ENCODE measurements at places on chromosomes 12 and 14.

DNA sequence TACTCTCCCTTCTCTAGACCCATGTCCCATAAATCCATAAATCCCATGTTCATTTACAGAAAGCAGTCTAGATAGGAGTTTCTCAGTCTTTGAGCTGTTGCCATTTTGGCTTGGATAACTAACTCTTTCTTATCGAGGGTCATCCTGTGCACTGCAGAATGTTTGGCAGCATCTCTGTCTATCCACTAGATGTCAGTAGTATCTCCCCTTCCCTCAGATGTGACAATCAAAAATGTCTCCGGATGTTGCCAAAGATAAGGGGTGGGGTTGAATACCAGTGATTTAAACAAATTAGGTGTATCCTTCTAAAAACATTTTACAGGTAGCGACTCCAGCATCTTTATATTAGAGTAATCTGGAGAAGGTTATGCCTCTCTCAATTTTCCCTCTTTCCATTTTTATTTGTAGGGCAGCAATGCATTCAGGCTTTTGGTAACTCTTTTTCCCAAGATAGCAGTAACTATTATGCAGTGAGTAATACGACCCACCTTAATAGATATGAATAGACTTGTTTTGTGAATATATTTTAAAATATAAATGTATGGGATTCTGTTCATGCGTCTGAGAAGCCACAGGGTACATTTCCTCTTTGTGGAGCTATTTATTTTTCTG lies 100.7 kb downstream of the LRRK2 start:
- no peak for DNase-seq

DNA sequence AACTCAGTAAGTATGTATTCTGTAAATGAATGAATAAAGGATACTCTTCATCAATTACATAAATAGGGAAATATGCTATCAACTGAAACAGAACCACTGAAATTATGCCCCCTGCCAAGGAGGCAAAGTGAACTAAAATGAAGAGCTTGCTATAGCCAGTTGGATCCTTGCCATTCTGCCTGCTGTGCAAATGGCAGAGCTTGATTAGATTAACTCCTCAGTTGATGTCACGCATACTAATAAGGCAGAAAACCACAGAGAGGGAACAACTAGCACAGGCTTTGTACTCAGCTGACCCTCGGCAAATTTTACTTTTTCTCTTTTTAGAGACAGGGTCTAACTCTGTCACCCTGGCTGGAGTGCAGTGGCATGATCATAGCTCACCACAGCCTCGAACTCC lies 36.7 kb upstream of the FERMT2 start:
- DNase-seq: no peak

DNA sequence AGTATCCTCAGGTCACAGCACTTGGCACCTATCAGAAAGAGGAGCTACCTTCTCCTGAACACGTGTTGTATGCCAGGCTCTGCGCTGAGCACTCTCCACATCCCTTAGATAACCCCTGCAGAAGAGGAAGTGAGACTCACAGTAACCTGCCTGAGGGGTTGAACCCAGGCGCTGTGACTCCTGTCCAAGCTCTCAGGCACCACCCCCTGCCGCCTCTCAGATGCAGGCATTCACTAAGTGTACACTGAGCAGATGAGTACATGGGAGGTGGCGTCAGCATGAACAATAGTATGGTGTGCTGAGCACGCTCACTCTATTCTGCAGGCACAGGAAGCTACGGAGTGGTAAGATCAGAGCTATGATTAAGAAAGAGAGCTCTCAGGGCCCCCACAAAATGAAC lies 21.0 kb upstream of the RIC8B start:
- no peak for DNase-seq

DNA sequence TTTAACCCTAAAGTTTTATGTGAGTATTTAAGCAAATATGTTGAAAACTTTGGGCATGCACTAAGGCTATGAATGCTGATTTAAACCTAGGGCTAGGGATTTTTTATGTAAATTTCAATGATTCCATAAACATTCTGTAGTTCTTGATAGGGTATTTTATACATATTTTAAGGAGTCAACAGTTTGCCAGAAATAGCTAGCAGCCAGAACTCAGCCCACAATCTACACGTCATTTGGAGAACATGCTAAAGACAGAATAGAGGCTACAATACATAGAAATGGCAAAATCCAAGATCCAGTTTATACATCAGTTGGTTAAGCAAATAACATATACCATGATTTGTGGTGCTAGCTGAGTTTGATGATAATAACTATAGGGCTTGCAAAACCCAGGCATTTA lies 184.7 kb downstream of the TMEM117 start:
- no peak for DNase-seq

- peak; percentile 96 for DNase-seq
These were observed 47.2 kb upstream of the CTDSP2 start for GRCh38 chr12:57893431-57894353.

DNA sequence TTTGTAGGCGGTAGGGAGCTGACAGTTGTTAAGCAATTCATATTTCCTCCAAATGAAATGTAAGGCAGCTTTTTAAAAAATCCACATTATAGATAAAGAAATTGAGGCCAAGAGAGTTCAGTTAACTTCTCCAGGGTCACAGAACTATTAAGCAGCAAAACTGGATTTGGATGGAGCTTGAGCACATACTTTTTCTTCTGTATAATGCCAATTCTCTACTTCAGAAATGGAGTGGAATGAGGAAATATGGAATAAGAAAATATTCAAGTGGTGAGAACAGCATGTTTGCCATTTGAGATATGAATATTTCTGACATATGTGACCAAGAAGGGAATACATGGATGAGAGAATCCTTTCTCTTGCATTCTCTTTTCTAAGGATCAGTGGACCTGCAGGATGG lies 233.1 kb downstream of the FOXG1 start:
- no peak for DNase-seq

GRCh38 chr12:12877781-12878455 lies 13.4 kb upstream of the GPRC5A start:
- DNase-seq: no peak

- no peak for DNase-seq
These were observed 156.8 kb upstream of the CLEC14A start for GRCh38 chr14:38412654-38413053.

Measured in coronary artery (tissue), 2 donors.